ENCODE measurements at places on chromosomes 1 and 21.

- DNase-seq, result no peak
Observed at GRCh38 chr1:22567197-22567596, 3.9 kb downstream of the EPHA8 start.

DNA sequence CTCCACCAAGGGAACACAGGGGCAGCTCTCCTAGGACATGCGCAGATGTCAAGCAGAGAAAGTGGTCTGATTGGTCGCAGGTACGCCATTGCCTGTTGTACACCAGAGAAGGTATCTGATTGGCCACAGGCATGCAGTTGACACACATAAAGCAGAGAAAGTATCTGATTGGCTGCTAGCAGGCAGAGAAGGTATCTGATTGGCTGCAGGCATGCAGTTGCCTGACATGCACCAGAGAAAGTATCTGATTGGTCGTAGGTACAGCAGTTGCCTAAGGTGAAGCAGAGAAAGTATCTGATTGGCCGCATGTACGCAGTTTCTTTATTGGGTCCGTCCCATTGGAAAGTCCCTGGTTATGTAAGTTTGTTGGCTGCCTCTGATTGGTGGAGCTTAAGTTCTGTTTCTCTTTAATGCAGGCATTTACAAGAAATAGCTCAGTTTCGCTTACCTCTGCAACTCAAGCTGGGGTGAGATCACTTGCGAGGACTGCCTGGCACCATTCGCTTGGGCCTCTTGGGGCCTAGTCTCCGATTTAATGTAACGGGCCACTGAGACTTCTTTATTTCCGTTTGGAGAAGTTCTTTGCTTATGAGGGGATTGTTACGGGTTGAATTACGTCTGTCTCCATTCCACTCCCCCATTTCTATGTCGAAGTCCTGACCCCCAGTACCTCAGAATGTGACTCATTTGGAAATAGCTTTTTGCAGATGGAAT, 74.2 kb downstream of the SIK1 start:
- DNase-seq, result no peak

DNA sequence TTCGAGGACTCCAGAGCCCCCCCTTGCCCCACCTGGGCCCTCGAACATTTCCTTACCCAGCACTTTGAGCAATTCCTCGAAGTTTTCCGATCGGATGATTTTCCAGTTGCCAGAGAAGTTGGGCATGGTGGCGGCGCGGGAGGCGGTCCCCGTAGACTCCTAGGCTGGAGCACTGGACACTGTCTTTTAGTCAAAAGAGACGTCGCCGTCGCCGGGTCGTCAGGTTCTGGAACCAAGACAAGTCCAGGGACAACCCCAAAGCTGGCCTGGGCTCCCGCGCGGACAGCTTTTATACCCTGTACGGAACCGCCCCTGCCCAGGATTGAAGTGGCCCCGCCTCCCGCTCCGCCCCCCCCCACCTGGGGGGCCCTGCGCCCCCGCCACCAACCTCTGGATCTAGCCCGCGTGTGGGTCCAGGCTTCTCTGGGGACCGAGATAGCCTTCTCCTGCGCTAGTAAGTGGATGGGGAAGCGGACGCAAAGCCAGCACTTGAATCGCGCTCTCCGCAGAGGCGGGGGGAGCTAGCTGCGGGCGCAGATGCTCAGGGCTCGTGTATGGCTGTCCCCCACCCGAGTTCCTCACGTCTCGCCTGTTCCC, at the start of gene CRABP2:
Gene CRABP2 (minus strand): TSS at position 263 of the 597 bp plus-strand sequence. CDS start 137 bp downstream, at position 126.
- DNase-seq, result peak; percentile 36

- no peak for DNase-seq
Observed at GRCh38 chr1:199669916-199670315, 357.6 kb upstream of the NR5A2 start.

- DNase-seq, result no peak
Observed at GRCh38 chr1:203944651-203945404, 83.4 kb downstream of the SNRPE start.

GRCh38 chr1:70071601-70072000, 133.8 kb downstream of the LRRC40 start:
- DNase-seq, result no peak

- no peak for DNase-seq
Observed at GRCh38 chr1:162003061-162003829, 20.4 kb downstream of the OLFML2B start.

DNA sequence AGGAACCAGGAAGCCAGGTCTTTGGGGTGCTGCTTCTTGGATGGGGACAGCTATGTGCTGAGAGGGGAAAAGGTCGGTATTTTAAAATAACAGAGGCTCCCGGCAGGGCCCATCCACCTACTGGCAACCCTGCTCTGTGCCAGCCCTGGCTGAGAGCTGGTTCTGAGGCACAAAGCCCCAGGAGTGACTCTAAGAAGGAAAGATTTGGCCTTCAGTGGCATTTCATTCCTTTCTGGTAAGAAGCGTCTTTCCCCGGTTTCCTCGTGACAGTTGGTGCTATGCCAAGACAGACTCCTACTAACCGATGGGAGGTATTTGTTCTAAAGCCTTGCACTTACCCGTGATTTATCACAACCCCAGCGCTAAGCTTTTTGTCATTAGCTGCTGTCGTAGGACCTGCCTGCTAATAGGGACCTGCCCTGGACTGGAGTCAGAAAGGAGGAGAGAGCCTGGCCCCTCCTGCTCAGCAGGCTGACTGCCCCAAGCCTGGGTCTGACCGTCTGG, 123.1 kb upstream of the ADAR start:
- no peak for DNase-seq

GRCh38 chr21:46173573-46173972, 10.7 kb downstream of the SPATC1L start:
- no peak for DNase-seq

- DNase-seq, result no peak
Observed at GRCh38 chr1:2402420-2402819, 9.9 kb downstream of the PEX10 start.

- no peak for DNase-seq
Observed at GRCh38 chr1:22287946-22288520, 145.1 kb upstream of the WNT4 start.

DNA sequence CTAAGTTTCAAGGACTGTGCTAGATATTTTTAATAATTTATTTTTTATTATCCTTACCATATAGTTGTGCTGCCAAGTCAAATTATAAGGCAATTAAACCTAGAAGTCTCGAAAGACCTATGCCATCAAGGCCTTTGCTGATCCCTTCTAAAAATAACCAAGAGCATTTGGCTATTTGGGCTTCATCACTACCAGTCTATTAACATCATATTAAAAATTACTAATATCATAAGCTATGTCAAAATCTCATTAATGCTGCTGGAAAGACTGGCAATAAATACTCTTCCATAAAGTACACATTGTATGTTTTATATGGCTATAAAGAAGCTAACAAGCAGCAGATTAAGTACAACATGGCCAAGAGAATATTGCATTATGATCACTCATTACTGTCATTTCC, 43.0 kb upstream of the MUTYH start:
- DNase-seq, result no peak

DNA sequence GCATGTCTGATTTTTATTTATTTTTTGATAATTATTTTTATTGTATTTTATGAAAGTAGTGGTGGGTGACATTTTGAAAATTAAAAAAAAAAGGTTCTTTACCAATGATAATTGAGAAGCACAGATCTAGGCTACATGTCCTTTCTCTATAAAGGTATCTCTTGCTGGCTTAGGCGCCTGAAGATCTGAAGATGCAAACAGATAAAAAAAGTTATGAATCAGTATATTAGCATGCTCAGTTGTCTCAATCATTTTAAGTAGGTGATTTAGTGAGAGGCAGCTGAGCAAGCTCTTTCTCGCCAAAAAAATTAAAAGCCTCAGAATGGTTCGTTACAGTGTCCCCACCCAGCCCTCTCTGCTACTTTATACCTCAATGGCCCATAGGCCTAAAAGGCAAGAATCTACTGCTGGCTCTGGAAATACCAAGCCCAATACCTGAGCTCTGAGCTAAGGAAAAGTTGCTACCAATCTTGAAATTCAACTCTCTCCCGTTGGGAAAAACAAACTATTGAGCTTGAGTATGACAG, 42.2 kb upstream of the DPT start:
- DNase-seq, result no peak

DNA sequence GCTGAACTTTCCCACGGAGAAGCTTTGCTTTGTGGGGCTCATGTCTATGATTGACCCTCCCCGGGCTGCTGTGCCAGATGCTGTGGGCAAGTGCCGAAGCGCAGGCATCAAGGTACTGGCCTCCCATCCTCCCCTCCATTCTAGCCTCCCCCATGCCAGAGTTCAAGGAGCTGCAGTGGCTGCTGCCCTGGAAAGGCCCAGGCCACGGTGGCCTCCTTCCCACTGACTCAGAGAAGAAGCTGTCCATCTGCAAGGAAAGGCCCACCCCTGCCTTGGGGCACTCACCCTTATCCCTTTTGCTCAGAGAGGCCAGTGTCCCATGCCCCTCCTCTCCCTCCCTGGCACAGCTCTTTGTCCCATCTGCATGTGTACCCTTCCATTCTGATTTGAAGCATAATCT, 14.9 kb downstream of the ATP1A2 start:
- no peak for DNase-seq

DNA sequence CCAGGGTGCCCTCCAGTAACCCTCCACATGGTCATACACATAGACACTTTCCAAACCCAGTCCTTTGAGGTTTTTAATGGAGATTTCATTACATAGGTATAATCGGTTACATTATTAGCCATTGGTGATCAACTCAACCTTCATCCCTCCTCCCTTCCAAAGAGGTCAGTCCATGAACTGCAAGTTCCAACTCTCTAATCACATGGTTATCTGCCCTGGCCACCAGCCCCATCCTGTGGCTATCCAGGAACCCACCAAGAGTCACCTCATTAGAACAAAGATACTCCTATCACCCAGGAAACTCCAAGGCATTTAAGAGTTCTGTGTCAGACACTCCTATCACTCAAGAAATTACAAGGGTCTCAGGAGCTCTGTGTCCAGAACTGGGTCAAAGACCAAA, 12.2 kb downstream of the ATP1A4 start:
- DNase-seq, result no peak

GRCh38 chr1:114150016-114150415, 3.7 kb downstream of the SYT6 start:
- DNase-seq, result no peak

DNA sequence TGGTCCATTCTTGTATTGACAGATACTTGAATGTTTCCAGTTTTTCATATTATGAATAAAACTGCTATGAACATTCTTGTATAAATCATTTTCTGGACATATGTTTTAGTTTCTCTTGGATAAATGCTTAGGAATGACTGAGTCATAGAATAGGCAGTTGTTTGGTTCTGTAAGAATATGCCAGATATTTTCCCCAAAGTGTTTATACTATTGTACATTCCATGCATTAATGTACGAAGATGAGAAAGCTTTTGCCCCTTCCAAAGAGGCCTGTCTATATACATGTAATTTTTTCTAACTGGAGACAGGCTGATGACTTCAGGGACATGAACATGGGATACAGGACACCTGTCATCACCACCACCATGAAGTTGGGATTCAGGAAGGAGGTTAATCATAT, 11.3 kb downstream of the NBPF3 start:
- no peak for DNase-seq

GRCh38 chr1:162292422-162292849, 84.2 kb downstream of the SPATA46 start:
- DNase-seq, result no peak

- DNase-seq, result no peak
Observed at GRCh38 chr1:89512996-89513720, 11.5 kb upstream of the LRRC8B start.

DNA sequence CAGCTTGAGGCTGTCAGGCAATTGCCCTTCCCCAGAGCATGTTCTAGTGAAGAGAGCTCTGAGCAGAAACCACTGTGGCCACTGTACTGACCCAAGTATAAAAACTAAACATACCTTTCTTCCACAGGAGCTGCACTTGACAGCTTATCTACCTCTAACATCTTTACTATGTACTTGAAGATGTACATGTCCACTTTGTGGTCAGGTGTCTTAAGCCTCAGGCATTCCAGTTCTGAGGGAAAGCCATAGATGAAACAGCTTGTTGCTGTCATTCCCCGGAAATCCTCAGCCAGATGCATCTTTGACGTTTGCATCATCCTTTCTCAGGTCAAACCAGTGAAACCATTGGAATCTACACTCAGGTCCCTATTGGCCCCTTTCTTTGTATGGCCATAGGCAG, 70.4 kb downstream of the CHRM3 start:
- DNase-seq, result no peak

- no peak for DNase-seq
Observed at GRCh38 chr1:196309386-196309785, 298.9 kb downstream of the KCNT2 start.

DNA sequence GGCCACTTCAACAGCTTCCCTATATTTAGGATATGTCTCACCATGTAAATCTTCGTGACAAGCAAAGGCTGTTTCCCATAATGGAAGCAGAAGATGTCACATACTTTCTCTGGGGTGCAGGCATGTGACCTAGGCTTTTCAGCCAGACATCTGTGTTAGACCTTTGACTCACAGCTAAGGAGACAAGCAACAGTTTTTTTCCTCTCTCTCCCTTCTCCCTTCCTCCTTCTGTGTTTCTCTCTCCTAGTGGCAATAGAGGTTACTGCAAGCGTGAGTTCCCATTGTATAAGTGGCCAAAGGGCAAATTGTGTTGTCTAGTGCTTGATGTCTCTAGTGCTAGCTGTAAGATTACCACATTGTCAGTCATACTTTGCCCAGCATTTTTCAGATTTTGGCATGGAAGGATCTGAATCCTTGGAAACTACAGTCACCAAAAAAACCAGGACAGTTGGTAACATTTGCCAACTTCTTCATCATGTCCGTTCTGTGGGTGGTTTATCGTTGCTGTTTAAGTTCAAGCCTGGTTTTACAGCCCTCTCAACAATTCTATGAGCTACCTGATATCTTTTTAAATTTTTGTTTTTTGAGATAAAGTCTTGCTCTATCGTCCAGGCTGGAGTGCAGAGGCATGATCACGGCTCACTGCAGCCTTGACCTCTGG, 44.4 kb upstream of the RABGAP1L start:
- DNase-seq, result no peak

- DNase-seq, result no peak
Observed at GRCh38 chr1:116722016-116722838, 32.0 kb upstream of the CD2 start.

- DNase-seq, result no peak
Observed at GRCh38 chr1:31441558-31441957, 28.5 kb downstream of the SERINC2 start.

GRCh38 chr1:231724876-231725647, 98.5 kb downstream of the DISC1 start:
- DNase-seq, result no peak

DNA sequence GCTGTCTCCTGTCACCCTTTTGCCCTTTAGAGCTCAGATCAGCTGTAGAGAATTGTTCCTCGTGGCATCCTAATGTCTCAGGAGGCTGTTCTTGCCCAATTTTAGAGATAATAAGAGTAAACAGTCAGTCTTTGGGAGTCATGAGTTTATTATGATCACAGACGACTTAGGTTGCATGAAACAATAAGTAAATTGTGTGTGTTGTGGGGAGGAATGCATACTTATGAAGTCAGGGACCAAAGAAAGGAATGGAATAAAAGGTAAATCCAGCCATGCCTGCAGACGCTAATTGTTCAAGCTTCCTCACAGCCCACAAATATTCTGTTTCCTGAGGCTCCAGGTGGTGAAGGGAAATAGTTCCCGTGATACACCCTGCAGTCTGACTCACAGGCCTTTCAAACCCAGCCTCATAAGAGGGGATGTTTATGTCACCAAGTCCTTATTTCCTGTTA, 897 bp downstream of the EPHX4 start:
- DNase-seq, result no peak
